Substantia nigra (tissue), 51 donors: ENCODE measurements at places on chromosomes 5 and 9.

GRCh38 chr5:81069990-81070389 is 109.8 kb downstream of the RASGRF2 start:
- DNase-seq, result no peak

DNA sequence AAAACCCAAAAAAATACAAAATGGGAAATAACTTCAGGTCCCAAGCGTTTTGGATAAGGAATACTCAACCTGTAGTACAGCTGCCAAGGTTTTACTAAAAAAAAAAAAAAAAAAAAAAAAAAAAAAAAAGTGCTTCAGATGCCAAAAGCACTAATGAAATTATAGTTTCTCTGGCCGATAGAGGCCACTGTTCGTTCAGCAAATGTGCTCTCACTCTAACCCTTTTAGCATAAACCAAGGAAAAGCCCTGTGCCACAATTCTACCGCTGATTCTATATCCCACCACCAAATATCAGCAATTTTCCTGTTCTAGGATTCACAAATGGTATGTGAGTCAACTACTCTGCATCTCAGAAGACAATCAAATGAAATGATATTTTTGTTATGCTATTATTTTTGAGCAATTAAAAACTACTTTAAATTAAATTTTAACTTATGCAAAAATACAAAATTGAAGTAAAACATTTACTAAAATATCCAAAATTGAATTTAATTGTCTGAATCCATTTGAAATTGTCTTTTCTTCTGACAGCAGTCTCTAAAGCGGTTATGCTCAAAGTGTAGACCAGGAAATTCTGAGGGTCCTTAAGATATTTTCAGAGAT is 79.8 kb downstream of the RICTOR start:
- no peak for DNase-seq

DNA sequence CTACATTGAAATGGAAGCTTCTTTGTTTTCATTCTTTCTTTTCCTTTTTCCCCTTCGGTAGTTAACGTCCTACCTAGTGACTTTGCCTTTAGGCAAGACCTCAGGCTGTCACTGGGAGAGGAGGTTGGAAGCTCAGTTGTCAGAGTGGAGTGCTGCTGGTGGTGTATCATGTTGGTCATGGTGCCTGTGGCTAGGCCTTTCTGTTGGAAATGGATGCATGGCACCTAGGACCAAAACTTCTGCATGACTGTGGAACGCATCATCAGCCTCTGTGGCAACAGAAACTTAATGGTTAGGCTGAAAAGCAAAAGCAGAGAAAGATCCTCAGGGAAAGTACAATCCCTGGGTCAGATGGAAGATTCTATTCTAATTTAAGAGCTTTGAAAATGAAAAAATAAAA is 57.9 kb downstream of the OSTF1 start:
- no peak for DNase-seq

DNA sequence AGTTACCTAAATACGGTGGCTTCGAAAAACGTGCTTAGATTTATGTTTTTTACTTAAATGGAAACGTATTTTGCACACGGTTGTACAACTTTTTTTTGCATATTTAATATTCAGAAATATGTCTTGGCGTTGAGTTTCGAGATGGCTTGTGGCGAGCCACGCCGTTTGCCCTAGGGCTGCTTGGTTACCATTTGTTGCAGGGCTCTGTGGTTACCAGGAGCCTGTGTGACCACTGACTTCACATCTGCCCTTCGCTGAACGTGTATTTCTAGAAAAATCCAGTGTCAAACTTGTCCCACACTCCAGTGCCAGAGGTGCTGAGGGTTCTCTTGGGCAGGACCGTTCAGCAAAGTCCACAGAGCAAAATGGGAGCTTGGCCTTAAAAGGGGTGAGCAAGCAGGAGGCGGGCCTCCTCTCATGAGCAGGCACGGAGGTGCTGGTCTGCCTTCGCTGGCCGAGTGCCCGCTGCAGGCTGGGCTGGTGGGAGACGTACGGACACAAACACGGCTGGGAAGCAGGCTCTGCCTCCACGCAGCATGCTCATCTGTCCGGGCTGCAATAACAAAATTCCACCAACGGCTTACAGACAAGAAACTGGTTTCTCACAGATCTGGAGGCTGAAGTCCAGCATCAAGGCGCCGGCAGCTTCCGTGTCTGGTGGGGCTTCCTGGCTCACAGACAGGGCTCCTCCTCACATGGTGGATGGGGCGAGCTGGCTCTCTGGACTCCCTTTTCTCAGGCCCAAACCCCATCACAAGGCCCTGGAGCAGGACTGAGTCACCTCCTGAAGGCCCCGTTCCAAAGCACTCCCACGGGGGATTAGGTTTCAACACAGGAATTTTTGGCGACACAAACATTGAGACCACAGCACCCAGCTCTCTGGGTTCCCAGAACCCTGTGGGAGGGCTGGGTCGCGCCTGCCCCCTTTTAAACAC is 5.4 kb downstream of the MRPL36 start:
- no peak for DNase-seq

- no peak for DNase-seq
Measured at GRCh38 chr5:178201927-178202235, 2.5 kb upstream of the HNRNPAB start.

DNA sequence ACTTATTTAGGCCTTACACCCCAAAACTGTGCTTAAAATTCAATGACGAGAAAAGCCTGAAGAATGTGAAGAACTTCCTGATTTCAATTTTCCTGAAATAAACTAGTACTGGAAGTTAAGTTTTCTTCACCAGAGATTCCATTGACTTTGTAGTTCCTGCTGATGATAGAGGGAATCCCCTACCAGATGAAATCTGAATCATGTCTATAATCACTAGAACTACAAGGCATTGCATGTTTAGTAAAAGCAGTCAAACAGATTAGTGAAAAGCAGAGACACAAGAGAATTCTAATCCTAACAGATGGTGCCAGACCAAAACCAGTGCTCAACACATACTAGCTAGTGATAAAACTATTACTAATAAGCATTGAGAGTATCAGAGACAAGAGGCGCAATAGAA is 130.0 kb downstream of the PDE4D start:
- DNase-seq, result no peak

GRCh38 chr5:98843481-98843880 is 70.0 kb downstream of the RGMB start:
- DNase-seq, result no peak

DNA sequence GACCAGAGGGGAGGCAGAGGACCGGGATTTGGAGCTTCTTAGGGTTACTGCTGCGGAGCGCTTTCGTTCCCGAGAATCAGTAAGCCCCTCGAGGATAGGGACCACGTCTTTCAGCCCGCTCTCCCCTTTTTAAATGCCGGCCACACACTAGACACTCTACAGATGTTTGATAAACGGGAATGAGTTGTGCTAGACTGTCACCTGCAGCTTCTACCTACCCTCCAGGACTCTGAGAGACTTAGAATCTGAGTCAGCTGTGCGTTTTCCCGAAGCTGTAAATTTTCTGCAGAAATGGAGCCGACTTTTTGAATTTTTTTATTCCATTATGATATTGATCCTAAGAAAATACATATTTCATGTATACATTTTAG is 670 bp downstream of the CCDC171 start:
- DNase-seq, result no peak

- no peak for DNase-seq
Measured at GRCh38 chr5:61344187-61344944, 12.3 kb downstream of the ZSWIM6 start.

DNA sequence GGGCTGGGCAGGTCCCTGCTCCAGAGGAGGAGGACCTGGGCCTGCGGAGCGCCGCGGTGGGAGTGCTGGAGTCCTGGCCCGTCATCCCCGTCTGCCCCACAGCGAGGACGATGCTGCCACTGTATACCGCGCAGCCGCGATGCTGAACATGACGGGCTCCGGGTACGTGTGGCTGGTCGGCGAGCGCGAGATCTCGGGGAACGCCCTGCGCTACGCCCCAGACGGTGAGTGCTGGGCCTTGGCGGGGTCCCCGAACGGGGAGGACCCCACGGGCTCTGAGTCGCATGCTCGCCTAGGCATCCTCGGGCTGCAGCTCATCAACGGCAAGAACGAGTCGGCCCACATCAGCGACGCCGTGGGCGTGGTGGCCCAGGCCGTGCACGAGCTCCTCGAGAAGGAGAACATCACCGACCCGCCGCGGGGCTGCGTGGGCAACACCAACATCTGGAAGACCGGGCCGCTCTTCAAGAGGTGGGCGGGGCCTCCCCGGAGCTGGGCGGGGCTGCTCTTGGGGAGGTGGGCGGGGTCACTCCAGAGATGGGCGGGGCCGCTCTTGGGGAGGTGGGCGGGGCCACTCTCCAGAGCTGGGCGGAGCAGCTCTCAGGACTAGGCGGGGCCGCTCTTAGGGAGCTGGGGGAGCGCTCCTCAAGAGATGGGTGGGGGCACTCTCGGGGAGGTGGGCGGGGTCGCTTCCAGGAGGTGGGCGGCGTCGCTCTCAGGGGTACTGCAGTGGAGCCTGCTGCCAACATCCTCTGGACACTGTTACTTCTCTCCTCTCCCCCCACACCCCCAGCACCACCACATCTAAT is 13.1 kb downstream of the LRRC26 start:
- DNase-seq, result no peak

DNA sequence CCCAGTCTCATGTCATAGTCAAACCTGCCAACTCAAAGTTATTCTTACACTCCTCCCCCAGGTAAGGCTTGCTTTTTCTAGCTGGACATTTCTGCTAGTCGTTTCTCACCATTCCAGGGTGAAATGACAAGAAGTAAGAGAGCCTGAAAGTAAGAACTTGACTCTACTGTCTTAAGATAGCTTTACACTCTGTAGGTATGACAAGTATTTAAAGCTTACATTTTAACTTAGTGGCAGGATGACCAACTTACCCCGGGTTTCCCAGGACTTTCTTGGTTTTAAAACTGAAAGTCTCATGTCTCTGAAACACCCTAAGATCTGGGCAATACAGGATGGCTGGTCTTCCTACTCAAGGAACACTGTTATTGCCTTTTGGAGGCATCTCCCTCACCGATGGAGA is 67.5 kb upstream of the PIK3R1 start:
- DNase-seq, result no peak

GRCh38 chr9:101848485-101848919 is 110.1 kb upstream of the GRIN3A start:
- DNase-seq, result no peak

GRCh38 chr9:87798261-87798833 is 72.4 kb downstream of the CTSL start:
- no peak for DNase-seq

GRCh38 chr9:125878164-125878631 is 131.0 kb downstream of the PBX3 start:
- DNase-seq, result no peak

- peak; percentile 46 for DNase-seq
Measured at GRCh38 chr5:103259705-103260355, 1.3 kb downstream of the MACIR start.
